ENCODE measurements at places on chromosomes 6 and 20.

- DNase-seq: no peak
These were observed 218.2 kb downstream of the OR2B2 start for GRCh38 chr6:27693766-27694546.

- no peak for DNase-seq
These were observed 200.7 kb downstream of the WDR27 start for GRCh38 chr6:169501128-169501527.

DNA sequence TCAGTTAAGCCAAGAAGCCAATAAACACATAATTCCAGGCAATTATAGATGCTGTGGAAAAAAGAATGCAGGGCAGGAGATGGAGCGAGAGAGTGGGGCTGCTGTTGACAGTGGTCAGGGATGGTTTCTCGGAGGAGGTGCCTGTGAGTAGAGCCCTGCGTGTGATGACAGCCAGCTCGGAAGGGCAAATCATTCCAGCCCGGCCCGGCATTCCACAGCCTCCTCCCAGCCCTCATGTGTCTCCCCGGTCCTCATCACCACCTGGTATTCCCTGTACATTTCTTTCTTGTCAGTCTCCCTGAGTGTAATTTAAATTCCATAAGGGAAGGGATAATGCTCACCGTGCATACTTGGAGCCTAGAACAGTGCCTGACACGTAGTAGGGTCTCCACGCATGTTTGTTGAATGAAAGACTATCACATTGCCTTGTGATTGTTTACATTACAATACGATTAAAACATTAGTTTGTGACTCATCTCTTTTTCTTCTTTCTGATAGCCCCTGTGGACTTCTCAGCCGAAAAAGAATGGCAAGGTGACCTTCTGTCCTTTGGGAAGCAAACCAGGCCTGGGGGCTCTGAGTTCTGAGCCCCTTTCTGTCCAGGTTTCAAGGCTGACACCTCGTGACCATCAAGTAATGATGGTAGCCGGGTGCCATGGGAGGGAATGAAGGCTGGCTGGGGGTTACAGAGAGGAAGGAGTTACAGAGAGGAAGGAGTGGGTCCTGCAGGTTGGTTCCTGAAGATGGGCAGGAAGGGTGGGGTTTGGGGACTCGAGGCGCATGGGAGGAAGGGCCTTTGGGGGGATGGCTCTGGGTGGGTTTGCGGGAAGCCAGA is 379.5 kb upstream of the SULF2 start:
- DNase-seq: no peak

DNA sequence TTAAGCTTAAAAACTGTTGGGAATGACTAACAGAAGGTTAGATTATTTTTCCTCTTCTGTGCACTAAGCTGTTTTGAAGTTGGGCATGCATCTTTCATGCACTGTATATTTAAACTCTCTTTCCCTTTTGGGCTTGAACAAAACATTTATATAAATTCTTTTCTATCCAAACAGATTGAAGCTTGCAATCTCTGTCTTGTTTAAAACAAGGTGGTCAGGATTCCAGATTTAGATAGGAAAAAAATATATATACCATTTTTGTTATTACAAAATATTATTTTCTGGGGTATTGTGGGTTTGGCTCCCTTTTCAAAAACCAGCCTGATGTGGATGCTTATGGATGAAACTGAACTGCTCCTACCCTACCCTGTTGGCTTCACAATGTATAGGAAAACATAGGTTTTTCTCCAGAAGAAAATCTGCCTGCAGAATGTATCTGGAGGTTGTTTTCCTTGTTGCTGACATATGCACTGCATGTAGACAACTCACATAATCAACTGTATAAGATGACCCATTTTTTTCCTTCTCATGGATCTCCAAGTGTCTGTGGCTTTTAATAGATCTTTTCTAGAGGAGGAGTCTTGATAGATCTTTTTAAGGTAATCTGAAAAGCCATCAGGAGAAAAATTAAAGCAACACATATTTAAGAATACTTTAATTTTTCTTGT is 146.3 kb downstream of the PRL start:
- no peak for DNase-seq

DNA sequence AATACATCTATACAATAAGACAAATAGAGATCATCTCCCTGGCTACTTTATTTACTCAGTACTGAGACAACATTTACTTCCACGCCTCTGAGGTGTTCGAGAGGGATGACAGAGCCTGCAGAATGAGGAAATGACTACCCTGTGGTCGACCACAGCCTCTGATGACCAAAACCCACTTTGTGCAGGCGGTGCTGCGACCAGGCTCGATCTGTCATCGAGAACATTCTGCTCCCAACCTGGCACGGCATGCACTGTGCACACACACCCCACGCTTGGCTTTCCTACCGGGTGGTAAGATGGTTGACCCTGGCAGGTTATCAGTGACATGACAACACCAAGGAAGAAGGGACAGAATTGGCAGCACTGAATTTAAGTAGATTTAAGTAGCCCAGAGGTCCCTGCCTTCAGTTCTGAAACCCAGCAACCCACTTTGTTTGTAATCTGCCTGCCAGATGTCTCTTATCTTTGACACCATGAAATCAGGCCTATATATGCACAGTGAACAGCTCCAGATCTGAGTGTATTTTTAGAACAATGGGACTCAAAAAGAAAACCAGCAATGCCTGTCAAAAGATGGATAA is 42.6 kb downstream of the TTI1 start:
- no peak for DNase-seq

DNA sequence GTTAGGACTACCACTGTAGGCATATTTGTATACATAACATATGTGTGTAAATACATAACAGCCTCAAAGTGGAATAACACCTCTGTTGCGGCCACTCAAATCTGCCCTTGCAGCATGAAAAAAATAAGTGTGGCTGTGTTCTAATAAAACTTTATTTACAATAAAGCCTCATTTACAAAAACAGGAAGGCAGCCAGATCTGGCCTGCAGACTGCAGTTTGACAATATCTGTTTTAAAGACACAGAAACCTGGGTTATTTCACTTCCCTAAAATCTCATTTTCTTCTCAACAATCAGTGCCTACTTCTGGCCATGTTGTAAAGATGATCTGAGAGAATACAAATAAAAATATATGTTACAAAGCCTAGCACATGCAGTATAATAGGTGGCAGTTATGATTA is 53.9 kb upstream of the SCML4 start:
- DNase-seq: no peak

DNA sequence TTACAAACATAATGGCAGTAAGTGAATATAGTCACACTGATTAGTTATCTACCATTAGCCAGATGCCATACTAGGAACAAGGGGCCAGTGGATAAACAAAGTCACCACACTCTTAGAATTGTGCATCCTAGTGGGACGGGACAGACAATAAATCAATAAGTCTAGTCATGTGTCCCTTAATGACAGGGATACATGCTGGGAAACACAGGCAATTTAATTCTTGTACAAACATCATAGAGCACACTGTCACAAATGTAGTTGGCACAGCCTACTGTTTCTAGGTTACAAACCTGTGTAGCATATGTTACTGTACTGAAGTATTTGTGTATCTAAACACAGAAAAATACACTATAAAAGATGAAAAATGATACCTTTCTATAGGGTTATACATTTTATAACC is 123.0 kb upstream of the FAM184A start:
- no peak for DNase-seq
